GM12892 (cell line): ENCODE measurements at places on chromosomes 3 and 15.

DNA sequence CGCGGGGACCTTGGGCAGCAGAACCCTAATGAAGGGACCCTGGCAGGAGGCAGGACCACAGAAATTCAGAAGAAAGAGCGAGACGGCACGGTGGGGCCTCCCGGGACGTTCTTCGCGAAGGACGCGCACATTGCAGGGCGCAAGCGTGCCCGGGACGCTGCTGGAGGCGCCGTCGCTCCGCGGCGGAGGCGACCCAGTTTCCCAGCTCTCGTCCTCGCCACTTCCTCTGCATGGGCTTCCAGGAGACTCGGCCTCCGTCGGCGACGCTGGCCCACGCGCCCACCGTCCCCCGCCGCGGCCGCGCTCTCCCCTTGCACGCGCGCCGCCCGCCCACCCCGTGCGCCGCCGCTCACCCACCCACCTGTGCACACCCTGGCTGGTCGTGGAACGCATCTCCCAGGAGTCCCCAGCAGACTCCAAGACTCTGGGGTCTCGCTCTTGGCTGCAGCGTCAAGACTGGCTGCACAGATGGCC is 31.8 kb upstream of the SMAD3 start:
- DNase-seq, result no peak

- no peak for DNase-seq
Measured at GRCh38 chr3:43696881-43697280, 6.1 kb downstream of the ABHD5 start.

DNA sequence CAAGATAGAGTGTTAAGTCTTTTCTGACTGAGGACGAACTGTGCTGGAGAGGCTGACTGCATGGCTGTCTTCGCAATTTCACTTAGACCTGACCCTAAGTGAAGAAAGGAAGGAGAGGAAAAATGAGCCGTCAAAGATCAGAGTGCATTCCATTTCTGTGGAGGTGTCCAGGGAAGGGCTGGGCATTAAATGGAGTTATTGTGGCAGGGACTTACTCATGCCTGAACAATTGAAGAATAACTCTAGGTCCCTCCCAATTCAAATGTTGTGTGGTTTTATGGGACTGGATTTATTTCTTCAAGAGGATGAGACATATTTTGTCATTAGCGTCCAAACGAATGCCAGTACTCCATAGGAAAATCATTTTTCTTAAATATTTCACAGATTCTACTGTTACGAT is 187.3 kb upstream of the CFAP20DC start:
- DNase-seq, result no peak

DNA sequence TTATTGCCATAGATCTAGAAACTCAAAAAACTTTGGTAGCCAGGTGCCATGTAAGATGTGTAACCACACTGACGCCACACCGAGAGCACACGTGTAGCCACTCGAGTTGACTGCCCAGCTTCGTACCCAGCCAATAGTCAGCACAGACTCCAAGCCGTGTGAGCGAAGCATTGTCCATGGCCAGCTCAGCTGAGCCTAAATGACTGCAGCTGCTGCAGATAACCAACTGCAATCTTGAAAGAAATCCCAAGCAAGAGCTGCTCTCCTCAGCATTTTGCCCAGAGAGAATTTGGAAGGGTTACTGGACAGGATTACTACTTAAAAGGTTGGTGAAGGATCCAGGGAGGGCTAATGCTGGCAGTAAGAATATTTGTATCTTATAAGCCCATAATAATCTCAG is 193.0 kb upstream of the THRB start:
- DNase-seq, result no peak

DNA sequence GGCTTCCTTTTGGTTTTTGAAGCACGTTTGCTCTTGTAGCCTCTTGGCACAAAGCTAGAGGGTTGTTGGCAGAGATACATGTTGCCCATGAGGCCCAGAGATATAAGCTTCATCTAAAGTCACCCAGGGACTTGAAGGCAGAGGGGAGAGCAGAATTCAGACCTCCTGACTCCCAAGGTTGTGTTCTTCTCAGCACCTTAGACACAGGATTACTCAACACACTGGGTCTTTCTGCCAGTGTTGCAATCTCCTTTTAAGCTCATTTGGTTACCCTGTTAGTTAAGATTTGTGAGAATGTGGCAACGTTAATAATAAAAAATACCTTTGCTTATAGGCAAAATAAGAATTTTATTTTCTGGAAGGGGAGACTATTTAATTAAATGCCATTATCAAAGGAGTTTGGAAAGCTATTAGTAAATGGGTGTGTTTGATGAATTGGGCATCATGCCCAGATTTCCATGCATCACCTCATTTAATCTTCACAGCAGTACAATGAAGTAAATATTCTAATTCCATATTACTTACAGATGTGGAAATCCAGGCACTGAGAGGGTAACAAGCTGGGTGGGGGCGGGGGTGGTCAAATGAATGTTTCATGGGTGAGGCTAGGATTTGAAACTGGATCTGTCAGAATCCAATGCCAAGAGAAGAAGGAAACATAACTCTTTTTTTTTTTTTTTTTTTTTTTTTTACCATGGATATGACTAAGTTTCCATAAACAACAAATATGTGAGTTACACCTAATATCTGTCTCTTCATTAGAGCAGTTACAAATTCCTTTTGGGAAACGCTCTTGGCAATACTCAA is 183.3 kb downstream of the NR1D2 start:
- no peak for DNase-seq

DNA sequence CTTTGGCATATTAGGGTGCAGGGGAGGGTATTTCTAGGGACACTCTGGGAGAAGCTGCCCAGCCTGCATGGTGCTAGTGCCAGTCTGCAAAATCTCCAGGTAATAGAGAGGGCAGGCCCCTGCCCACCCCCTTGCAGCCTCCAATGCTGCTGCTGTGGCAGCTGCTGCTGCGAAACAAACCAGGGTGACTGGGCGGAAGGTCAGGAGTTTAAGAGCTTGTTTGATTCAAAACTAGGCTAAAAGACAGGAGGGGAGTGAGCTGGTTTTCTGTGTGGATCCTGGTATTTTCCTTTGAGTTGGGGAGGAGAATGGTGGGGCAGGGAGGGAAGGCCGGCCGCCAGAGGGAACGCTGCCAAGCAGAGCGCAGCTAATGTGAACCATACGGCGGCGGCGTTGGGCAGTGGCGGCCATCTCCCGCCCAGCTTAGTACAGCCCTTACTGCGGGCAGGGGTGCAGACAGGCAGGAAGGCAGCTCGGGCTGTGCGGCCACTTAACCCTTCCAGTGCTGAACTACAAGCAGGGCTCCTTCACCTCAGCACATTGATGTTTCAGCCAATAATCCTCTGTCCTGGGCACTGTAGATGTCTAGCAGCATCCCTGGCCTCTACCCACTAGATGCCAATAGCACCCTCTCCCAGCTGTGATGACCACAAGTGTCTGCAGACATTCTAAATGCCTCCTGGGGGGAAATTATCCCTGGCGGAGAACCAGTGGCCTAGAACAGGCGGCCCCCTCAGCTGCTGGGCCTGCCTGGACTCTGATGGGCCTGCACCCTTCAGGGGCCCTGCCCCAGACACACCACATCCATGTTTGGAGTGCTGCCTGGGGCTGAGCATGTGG is 125.7 kb downstream of the EEFSEC start:
- no peak for DNase-seq
